ENCODE measurements at places on chromosomes 13 and 19. TPM values are rescaled to one million over a fixed set of nuclear protein-coding genes. Genes with fewer than 3 reads are reported as not detected.

DIRAS1 gene
- total RNA-seq, result 8.2 TPM

PDX1 gene
- total RNA-seq, result 2.6 TPM

KASH5 gene
- 1.7 TPM for total RNA-seq

IRGC gene
- not detected for total RNA-seq

RNF17 gene
- total RNA-seq, result not detected

ZNF160 gene
- 39.0 TPM for total RNA-seq

KMT5C gene
- 10.6 TPM for total RNA-seq

DNA sequence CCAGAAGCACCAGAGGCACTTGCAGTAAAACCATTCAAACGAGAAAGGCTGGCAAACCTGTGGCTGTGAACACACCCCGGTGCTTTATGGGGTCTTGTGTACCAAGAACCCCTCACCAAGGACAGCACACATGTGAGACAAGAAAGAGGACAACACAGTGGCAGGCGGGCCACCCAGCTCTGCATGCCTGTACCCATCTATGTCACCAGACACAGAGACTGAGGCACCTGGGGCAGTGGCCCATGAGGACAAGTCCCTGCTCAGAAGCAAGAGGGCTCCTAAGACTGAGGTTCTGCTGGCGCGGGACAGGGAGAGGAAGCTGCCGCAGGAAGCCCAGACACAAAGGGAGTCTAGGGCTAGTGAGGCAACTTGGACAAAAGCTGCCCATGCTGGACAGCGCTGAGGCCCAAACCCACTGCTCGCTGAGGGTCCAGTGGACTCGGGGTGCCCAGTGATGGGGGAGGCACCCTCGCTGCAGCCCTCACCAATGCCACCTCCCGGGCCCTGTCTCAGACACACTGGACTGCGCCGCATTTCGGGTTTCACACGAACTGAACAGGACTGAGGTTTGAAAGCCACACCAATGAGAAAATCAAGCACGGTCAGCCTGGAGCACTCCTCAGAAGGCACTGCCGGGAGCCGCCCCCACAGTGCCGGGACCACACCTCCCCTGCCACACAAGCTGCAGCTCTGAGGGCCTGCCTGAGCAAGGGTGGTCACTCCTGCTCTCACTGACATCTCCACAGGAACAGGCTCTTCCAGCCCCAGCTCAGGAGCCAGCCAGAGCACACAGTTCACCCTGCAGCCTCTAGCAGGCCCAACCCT is 232.7 kb downstream of the TUBA3C start:
- DNase-seq, result no peak

GRCh38 chr13:77480066-77480465 is 55.4 kb upstream of the SCEL start:
- peak; percentile 11 for DNase-seq

GRCh38 chr13:111992911-111993310 is 74.0 kb upstream of the SOX1 start:
- no peak for DNase-seq

GRCh38 chr13:76533251-76533650 is 353.0 kb downstream of the KCTD12 start:
- DNase-seq, result no peak

GRCh38 chr13:50797091-50797490 is 46.4 kb downstream of the DLEU7 start:
- DNase-seq, result no peak

DNA sequence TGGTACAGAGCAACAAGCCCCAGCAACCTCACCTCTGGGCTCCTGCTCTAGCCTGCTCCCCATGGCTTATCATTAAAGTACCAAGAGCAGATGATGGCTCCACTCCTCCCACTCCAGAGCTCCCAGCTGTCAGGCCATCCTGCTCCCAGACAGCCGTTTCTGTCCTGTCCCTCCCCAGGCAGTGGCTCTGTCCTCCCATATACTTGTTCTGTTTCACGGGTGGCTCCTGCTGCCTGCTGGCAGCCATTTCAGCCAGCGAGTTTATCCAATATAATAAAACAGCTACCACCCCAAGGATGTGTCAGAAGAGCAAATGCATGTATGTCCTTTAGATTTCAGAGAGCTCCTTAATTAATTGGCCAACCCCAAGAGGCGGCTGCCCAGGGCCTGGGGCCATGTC is 79.4 kb upstream of the VSTM2B start:
- DNase-seq, result no peak

- no peak for DNase-seq
Observed at GRCh38 chr13:110183910-110184309, 123.0 kb downstream of the COL4A1 start.

- peak; percentile 40 for DNase-seq
Observed at GRCh38 chr19:38919837-38920601, 8.0 kb upstream of the CCER2 start.

- DNase-seq, result no peak
Observed at GRCh38 chr13:40472427-40473220, 193.8 kb downstream of the FOXO1 start.

- DNase-seq, result no peak
Observed at GRCh38 chr13:98195054-98195791, 18.2 kb upstream of the RNF113B start.

GRCh38 chr19:5207806-5208205 is 132.8 kb downstream of the PTPRS start:
- no peak for DNase-seq

GRCh38 chr13:99425485-99426341 is 75.6 kb upstream of the TM9SF2 start:
- DNase-seq, result no peak

DNA sequence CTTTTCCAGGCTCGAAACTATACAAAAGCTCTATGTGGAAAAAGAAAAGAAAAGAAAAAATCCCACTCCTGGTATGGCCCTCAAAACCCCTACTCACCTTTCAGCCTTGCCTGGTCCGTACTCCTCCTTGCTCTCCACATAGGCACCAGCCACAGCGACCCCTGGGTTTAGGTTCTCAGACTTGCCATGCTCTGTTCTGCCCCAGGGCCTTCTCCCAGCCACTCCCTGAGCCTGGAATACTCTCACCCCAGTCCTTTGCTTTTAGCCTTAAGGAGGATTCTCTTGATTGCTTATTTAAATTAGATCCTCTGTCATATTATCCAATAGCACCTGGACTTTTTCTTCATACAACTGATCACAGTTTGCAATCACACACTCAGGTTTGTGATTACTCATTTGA is 522.5 kb downstream of the DIAPH3 start:
- DNase-seq, result no peak

DNA sequence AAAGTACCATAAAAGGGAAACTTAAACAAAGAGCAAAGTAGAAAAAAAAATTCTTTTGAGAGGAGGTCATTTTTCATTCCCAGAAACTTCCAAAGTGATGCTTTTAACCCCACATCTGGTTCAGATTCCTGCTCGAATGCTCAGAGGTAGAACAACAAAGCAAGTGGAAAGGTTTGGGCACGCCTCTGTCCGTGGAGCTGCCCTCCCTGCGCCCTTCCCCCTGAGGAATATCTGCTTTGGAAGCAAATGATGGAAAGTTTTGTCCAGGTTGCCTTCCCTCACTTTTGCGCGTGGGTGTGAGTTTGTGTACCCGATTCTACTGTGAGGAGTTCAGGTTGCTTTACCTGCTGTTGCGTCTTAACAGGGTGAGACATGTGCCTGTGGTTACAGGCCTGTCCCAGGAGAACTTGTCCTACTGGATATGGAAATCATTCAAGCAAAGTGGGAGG is 110.2 kb downstream of the KLF5 start:
- peak; percentile 42 for DNase-seq

DNA sequence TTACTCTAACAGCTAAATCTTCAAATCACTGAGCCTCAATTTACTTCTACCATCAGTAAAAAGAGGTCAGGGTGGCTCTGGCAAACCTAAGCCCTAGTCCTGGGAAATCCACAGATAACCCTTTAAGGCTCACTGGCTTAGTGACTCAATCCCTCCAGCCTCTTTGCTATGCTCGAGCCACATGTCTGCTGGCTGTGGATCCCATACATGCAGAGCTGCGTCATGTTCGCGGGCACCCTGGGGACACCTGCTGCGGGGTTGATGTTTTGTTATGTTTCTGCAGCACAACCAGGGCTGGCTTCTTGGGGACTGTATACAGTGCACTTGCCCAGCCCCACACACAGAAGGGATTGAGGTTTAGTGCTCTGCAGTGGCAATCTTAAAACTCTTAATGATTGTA is 41.6 kb upstream of the C13orf42 start:
- DNase-seq, result peak; percentile 74
